ENCODE measurements at places on chromosomes 7 and 10.
A peak's percentile ranks its signal among the peaks of the same experiment; 100 is the strongest.

- no peak for DNase-seq
These were observed 342.6 kb upstream of the LRGUK start for GRCh38 chr7:133784486-133785001.

DNA sequence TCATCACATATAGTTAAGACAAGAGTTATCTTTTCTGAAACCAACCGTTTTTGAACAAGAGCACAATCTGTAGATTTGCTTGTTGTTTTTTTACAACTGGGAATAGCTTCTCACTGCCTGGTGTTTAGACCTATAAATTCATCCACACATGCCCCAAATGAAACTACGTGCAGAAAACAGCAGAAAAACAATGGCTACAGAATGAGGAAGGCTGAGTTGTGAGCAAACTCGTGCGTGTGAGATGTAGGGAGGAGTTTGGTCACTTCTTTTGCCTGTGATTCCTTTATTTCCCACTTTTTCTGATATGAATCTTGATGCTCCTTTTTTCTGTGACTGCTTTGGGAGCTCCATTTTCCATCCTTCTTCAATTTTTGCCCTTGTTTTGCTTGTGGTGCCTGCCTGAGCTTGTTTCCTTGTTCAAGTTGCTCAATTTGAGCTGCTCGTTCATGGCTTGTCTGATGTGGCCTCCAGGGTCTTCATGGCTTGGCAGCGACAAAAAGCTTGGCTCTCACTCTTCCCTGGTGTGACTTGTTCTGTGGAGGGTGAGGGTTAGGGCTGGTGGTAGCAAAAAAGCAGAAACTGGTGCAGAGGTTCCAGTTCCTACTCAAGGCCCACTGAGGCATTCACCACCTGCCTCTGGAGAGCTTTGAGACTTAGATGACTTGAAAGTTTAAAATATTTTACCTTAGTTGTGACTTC lies 76.9 kb downstream of the ZNF365 start:
- DNase-seq, result no peak

DNA sequence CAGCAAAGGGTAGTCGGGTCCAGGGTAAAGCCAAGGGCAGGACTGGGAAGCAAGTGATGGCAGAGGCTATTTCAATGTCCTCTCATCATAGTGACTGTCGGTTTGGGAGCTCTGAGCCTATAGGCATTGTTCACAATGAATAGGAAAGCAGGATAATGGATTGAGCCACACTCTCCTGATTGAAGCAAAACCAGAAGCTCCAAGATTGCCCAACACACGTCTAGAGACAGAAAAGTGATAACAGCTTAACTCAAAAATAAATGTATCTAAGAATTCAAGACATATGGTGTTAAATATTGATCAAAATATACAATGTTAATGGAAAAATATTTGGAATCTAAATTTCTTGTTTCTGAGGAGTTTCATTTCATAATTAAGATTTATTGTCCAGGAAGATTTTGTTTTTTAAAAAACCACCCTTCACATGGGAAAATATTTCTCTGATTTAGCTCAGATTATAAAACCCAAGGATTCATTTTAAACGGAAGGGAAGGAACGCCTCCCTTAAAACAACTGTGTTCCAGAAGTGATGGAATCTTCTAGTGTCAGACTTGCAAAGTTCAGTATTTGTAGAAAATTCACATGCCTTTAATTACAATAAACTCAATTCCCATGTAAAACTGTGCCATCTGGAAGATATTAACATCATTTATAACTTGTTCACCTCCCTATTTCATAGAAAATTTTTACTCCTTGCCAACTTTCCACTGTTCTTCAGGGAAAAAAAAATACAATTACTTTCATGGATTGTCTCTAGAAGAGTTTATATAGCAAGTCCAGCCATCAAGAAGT lies 54.5 kb downstream of the NRP1 start:
- DNase-seq, result no peak

DNA sequence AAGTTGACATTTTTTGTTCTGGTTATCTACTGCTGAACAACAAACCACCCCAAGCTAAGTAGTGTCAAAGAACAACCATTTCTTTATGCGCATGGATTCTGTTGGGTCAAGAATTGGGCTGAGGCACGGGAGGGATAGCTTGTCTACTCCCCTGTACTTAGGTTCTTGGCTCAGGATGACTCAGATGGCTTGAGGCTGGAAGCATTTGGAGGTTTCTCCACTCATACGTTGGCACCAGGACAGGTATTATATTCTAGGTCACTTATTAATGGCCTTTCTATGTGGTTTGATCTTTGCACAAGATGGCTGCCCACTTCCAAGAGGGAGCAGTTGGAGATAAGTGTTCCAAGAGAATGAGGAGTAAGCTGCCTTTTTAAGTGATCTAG lies 11.8 kb upstream of the TFAM start:
- DNase-seq, result no peak

DNA sequence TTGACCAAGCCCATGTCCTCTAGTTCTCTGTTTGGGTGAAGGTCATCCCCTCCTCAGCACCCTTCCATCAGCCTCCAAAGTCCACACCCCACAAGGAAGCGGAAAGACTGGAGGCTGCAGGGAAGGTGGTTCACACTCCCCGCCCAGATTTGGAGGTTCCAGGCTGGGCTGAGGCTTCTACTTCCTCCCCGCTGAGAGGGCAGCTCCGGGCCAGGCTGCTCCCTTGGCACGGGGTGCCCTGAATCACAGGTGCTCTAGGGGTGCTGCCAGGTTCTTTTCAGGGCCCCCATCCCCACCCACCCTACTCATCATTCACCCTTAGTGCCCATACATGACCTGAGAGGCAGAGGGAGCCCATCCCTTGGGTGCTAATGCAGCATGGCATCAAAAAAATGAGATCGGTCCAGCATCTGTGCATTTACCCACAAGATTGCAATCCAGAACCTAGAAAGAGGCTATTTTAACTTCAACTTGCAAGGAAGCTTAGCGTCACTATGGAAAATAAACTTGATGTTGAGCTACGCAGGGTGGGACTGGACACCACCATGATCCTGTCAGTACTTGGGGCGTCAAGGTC lies 47.3 kb upstream of the ZMIZ1 start:
- no peak for DNase-seq

DNA sequence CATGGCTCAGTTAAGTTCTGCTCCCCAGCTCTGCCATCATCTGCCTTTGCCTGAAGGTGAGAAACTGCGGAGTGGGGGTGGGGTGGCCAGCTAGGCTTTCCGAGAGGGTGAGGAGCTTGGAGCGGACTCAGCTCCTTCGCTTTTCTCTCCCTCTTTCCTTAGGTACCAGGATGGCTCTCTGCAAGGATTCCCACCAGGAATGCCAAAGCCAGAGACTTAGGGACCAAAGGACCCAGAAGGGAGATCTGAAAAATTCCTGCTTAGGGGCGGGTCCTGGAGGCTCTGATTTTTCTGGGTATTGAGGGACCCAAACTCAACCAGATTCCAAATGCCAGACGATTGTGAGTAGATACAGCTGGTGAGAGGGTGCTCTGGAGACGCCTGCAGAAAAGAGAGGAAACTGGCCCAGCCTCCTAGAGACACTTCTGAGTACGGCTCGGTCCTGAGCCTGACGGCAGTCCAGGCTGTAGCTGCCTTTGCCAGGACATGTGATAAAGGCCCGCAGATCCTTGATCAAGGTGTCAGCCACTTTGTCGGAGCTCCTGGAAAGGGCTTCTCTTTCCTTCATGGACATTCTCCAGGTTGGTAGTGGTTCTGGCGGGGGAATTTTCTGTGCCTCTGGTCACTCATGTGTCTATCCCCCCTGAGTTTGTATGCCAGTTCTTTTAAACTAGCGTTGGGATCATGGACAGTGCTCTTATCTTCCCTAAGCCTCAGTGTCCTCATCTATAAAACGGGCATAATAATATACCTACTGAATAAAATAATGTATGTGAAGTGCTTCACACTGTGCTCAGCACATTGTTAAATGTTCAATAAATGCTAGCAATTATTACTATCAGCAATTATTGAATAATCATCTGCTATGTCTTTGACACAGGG lies 42.5 kb upstream of the BTRC start:
- DNase-seq, result no peak

DNA sequence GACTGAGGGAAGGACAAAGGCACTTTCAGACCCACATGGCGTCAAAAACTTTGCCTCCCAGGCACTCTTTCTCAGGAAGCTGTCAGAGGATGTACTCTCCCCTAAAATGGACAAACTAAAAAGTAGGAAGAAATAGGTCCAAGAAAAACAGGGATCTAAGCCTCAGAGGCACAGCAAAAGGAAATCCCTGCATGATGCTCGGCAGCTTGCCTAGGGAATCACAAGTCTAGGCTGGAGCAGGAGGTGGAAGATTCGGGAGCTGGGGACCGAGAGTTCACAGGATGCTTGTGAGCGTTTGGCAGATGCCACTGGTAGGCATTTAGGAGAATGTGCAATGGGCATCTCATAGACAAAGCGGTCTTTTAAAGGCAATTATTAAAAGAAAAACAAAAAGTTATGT lies 60.8 kb downstream of the ATXN7L1 start:
- DNase-seq, result no peak

- DNase-seq, result no peak
These were observed 176.2 kb downstream of the PTEN start for GRCh38 chr10:88039496-88040200.

DNA sequence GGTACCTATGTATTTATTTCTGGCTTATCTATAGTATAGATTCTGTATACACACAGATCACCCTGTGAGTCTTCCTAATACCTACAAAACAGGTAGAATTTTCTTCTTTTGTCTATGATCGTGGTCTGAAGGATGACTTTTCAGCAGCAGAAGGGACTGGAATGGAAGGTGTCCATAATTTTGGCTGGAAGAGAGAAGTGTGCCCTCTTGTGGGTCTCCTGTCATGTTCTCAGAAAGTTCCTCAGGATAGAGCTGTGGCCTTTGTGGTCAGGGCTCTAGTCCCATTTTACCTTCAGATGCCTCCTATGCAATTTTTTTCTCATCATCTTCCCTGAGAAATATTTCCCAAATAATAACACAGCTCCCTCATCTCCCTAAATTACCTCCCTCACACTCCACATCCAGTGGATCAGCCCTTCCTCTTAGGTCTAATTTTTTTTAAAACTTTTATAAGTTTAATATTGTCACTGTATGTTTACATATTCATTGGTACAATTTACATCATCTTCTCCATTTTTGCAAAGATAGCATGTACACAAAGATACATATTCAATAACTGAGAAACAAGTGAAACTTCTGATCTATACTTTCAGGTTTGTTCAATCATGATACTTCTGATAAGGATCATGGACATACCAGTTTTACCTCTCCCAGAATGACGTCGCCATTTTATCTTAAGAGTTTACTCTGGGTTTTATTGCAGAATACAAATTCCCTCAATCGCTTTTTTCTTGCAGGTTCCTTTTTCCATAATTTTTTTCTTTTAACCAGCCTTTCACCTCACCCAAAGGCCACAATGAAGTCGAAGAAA lies 112.7 kb downstream of the REEP3 start:
- DNase-seq, result no peak

GRCh38 chr10:113960617-113961181 lies 83.0 kb upstream of the ADRB1 start:
- DNase-seq, result peak; percentile 28

GRCh38 chr7:99729486-99730237 lies 5.3 kb downstream of the CYP3A7 start:
- no peak for DNase-seq

- no peak for DNase-seq
These were observed 72.7 kb upstream of the SEC61G start for GRCh38 chr7:54831644-54832095.

DNA sequence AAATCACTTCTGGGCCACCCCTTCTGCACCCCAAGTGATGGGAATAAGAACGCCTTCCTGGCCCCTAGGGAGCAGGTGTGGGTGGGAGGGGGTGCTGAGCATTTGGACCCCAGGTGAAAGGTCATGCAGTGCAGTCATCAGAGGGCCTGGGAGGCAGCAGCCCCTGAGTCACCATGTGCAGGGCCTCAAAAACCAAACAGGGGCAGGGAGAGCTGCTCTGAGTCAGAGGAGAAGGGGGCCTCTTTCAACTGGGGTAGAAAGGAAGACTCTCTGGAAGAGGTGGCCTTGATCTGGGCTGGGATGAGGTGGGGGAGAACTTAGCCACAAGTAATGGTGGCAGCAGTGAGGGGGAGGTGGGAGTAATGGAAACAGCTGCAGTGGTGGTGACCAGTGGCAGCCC lies 164.3 kb downstream of the BUB3 start:
- no peak for DNase-seq

DNA sequence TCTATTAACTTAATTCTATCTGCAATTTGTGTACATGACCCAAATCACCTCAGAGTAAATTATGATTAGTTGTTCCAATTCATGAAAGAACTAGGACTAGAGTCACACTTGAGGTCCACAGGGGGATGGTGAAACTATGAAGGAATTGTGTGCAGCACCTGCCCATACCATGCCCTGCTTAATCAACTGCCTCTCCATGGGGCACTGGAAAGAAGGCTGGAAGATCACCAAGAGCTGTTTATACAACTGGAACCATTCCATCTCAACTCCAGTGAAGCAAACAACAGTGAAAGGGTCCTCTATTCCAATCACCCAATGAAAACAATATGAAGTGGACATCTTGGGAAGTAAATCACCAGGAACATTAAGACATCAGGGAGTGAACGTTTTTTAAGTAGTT lies 98.7 kb upstream of the SEMA3D start:
- DNase-seq, result no peak

DNA sequence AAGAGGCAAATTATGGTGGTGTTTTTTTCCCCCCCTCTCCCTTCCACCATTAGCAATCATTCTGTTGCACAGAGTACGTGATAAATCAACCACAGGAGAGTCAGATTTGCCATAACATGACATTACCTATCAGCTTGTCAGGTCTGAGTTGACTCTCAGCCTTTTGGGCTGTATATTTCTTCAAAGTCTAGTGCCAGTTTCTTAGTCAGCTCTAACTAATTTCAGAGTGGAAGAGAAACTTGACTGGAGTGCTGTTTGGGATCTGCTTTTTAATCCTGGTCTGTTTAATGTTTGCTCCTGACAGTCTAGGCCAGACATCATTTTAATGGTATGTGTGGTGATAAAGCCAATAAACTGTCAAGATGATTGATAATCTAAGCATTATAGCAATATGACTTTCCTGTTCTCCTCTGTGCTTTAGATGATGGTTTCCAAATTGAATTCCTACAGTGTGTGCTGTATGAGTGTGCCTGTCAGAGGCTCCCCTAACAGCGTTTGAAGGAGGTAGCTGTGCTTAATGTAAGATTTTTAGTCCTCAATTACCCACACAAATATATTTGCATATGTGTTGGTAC lies 76.9 kb downstream of the LRMDA start:
- no peak for DNase-seq

DNA sequence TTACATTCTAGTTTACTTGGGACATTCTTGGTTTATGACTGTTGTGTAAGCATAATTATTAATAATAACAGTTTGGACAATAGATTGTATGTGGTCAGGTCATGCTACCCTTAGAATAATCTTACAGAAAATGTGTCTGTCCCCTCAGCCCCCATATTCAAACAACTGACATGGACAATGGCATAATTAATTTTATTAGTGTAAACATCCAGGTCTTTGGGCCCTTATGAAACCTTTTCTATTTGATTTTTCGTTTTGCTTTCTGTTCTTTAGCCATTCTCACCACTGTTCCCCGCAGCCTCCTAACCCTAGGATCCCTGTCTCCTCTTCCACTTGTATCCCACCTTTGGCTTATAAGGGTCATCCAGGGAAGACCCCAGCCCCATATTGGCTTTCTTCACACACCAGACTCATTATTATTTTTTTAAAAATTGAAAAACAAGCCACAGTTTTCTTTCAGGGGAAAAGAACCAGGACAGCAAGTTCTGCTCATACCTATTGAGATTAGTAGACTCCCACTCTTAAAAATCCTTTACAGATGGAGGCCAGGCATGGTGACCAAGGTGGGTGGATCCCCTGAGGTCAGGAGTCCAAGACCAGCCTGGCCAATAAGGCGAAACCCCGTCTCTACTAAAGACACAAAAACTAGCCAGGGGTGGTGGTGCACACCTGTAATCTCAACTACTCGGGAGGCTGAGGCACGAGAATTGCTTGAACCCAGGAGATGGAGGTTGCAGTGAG lies 11.5 kb downstream of the VIM start:
- no peak for DNase-seq

Data from T-helper 1 cell (primary cell).